Posterior cingulate gyrus (tissue), 11 donors: ENCODE measurements at places on chromosomes 3 and 15.

- no peak for DNase-seq
Measured at GRCh38 chr3:86890741-86891396, 100.1 kb downstream of the VGLL3 start.

DNA sequence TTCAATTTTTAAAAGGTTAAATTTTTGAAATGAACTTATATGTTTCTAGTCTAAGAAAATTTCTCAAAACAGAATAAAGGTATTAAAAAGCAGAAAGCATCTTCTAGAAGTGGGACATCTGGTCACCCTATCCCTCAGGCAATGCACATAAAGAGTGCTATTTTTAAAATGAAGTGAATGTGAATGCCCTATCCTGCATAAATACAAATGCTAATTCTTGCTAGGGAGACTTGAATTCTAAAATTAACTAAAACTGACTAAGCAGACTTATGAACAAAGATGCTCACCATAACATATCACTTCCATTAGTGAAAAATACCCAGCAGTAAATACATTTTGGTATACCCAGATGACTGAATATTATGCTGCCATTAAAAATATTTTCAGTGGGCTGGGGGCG lies 11.7 kb downstream of the MYO5A start:
- DNase-seq: no peak

DNA sequence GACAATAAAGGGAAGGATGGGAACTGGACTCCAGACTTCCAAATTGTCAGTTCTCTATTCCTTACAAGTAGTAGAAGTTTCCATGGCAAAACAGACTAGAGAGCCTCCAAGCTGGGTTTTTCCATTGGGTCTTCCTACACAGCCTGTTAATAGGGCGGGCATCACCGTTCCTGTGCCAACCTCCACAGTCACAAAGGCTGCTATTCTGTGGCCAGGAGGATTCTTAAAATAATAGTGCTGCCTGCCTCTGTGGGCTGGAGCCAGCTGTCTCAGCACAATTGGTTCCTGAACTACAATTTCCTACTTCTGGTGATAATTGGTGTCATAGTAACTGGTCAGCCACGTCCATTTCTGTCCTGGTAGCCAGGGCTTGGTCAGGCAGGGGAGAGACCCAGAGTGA lies 38.6 kb downstream of the LYZL4 start:
- DNase-seq: peak; percentile 52

DNA sequence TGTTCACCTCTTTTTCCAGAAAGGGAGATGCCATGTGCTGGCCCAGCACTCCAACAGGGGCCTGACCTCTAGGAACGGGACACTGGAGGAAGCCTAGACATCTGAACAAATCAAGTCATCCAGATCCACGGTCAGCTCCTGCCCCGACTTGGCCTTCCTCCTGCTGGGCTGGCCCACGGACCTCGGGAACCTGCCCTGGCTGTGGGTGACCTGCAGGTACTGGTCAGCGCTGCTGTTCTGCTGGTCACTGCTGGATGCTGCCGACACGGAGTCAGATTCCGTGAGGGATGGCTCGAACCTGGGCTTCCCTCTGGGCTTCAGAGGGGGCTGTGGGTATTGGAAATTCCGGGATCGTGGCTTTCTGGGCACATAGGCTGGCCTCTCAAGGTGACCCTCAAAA lies 8.4 kb upstream of the STARD5 start:
- no peak for DNase-seq

- DNase-seq: no peak
Measured at GRCh38 chr3:65478551-65479500, 559.9 kb downstream of the MAGI1 start.

DNA sequence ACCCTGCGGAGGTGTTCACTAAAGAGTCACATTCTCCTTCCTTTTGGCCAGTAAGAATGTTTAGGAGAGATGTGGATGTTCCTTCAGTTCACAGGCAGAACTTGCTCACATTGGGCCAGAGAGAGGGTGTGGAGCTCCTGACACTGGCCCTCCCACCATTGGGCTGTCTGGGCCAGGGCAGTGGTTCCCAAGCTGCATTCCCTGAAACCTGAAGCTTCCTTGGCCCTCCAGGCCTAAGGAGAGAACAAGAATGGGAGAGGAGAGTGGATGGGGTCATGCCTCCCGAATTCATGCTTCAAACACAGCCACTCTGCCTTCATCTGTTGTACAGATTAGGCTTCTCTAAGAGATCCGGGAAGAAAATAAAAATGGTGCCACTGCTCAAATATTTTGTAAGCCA lies 257.4 kb downstream of the RORA start:
- no peak for DNase-seq
